ENCODE measurements at places on chromosomes 2 and 18.

DNA sequence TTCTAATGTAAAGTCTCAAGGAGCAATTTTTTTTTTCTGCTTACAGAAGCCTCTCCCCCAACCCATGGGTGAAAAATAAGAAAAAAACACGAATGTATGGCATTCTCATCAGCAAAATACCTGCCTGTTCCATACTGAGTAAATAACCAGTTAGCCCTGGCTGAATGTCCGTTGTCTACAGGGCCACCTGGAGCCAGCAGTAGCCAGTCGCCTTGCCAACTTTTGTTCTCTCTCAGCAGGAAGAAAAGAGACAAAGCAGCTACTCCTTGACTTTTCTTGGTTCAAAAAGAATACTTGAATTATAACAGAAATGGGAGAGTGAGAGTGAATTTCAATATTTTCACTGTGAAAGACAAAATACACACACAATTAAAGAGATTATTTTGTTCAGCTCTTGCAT is 532.9 kb upstream of the CRIM1 start:
- no peak for DNase-seq

- no peak for DNase-seq
These were observed 65.2 kb downstream of the CCDC195 start for GRCh38 chr2:224650815-224651439.

DNA sequence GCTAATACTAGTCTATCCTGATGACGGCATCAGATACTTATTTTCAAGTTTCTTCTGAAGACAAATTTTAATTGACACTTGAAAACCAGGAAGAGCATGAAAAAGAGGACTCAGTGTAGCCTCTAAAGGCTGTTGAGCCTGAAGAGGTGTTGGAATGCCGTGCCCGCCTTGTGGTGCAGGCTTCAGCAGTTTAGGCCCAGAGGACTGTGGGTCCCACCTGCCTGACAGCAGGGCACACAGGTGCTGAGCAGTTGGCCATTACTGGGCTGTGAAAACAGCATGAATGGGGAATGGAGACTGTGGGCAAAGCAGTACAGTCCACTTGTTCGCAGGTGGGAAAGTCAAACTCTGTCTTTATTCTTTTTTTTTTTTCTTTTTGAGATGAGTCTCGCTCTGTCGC is 49.8 kb upstream of the THOC1 start:
- DNase-seq, result no peak

- DNase-seq, result no peak
These were observed 64.0 kb upstream of the PMAIP1 start for GRCh38 chr18:59835605-59836379.

- DNase-seq, result no peak
These were observed 21.7 kb downstream of the LINC00305 start for GRCh38 chr18:64127172-64127571.

DNA sequence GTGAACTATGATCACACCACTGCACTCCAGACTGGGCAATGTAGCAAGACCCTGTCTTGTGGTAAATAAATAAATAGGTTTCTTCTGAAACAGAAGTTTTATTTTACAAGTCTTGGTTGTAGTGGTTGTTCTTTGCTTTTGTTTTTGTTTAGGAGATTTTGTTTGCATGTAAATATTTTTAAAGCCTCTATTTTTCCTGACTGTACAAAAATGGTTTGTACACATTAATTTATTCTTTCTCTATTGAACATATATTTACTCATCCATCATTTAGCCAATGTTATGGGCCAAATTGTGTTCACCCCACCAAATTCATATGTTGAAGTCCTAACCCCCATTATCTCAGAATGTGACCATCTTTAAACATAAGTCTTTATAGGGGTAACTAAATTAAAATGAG is 580.1 kb downstream of the EPHA4 start:
- no peak for DNase-seq

- DNase-seq, result no peak
These were observed 44.7 kb upstream of the ZFP36L2 start for GRCh38 chr2:43270930-43271615.

DNA sequence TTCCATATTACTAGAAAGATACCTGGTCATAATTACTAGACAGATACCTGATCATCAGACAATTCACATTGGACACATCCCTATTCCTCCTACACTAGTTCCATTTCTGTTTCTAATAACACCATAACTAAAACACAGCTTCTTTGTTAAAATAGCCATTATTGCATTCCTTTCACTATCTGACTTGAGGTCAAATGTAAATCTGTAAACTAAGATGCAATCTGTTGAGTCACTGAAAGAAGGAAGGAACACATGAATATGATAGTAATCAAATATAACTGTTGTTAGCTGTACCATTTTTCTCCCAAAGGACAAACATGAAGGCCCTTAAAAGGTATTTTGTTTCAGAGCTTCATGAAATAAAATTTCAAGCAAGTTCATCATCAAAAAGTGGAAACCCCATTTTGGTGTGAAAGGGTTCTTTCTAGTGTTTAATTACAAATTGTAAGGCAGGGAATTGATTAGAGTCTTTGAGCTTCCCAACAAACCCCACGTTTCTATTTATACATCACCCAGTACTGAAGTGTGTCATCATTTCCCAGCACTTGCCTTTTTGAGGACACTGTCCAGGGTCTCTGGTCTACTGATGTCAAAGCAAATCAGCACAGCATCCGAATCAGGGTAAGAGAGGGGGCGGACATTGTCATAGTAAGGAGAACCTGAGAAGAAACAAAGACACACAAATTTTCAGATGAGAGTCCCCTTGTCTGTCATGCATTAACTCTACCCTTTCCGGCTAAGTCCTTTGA is 13.0 kb downstream of the RND3 start:
- no peak for DNase-seq

DNA sequence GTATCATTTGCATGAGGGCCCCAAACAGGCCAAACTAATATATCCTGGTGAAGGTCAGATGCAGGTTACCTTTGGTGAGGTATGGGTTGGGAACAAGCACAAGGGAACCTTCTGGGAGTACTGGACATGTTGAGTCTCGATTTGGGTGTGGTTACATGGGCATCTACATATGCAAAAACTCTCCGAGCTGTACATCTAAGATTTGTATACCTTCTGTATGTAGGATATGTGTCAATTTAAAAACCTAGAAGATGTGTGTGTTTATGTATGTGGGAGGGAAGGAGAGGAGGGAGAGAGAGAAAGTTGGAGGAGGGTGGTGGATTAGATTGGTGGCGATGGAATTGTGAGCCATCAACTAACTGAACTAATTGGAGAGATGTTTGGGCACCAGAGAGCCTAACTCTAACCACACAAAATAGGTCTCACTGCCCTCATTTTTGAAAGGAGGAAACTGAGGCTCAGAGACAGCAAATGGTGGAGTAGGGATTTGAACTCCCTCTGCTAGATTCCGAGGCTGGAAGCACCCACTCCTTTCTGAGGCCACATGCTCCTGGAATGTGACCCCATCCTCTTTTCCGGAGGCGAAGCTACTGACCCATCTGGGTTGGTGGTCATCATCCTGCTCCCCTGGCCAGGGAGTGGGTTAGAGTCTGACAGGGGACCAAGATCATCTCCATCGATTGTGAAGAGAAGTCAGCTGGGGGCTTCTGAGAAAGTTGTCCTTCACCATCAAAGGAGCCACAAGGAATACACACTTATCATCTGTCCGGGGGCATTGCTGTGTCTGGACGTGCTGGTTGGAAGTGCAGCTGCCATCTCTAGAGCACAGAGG is 107.3 kb upstream of the MYCN start:
- no peak for DNase-seq

DNA sequence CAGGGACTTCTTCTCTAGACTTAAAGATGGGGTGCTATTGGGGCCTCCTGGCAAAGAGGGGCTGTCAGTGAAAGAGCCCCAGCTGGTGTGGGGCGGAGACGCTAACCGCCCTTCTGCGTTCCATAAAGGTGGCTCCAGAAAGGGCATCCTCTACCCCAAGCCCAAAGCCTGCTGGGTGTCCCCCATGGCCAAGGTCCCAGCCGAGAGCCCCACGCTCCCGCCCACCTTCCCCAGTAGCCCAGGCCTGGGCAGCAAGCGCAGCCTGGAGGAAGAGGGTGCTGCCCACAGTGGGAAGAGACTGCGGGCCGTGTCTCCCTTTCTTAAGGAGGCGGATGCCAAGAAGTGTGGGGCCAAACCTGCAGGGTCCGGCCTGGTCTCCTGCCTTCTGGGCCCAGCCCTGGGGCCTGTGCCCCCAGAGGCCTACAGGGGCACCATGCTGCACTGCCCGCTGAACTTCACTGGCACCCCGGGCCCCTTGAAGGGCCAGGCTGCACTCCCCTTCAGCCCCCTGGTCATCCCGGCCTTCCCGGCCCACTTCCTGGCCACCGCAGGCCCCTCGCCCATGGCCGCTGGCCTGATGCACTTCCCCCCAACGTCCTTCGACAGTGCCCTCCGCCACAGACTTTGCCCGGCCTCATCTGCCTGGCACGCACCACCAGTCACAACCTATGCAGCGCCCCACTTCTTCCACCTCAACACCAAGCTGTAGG is 15.2 kb downstream of the ARID5A start:
- DNase-seq, result no peak

GRCh38 chr18:73147590-73147989 is 279.8 kb upstream of the NETO1 start:
- DNase-seq, result no peak

DNA sequence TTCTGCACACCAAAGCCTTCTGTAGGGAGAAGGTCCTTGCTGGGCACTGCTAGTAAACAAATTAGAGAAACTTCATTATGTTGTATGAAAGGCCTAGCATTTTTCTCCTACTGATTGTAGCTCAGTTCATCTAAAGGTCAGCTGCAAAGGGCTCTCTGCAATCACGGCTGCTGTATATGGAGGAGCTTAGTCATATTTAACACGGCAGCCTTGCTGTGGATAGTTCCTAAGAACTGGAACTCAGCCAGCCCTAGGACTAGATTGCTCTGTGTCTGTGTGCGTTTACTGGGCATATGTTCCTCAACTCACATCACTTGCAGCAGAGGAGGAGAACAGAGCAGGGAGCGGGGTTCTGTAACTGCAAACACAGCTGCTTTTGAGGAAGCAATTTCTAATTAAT is 1103.9 kb upstream of the KLHL29 start:
- DNase-seq, result no peak

- DNase-seq, result no peak
These were observed at the start of gene DLGAP1 for GRCh38 chr18:4455113-4455811. DLGAP1 (minus strand) TSS chr18:4455307.

Measured in keratinocyte (primary cell).